ENCODE measurements at places on chromosomes 6 and 20.

DNA sequence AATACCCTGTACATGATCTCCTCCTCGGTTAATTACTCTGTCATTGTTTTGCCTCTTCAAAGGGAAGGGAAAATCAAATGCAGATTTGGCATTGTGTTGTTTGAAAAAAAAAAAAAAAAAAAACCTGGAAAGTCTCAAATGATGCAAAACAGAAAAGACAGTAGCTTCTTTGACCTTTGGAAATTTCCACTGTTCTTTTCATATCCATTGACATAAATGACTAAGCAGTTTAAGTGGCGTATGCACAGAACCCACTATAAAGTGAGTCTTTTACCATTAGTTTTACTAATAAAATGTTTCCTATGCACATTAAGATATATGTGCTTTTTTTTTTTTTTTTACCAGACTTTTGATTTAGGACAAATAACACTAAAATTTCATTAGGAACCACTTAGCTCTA lies 704.3 kb downstream of the TFAP2A start:
- no peak for DNase-seq

DNA sequence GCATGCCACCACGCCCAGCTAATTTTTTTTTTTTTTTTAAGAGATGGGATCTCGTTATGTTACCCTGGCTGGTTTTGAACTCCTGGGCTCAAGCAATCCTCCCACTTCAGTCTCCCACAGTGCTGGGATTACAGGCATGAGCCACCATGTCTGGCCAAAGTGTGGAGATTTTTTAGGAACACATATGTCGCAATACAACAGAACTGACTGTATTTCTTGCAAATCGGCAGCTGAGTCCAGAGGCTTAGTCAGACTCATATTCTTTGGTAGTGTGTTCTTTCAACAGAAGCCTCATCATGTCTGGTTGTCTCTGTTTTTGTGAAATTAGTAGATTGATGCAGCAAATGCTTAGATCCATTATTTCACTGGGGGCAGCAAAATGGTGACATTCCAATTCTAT lies 23.9 kb upstream of the CD164 start:
- no peak for DNase-seq

- peak; percentile 70 for DNase-seq
Measured at GRCh38 chr6:161393839-161394364, 120.0 kb upstream of the AGPAT4 start.

- DNase-seq = no peak
Measured at GRCh38 chr20:61991476-61991875, 74.2 kb downstream of the TAF4 start.

DNA sequence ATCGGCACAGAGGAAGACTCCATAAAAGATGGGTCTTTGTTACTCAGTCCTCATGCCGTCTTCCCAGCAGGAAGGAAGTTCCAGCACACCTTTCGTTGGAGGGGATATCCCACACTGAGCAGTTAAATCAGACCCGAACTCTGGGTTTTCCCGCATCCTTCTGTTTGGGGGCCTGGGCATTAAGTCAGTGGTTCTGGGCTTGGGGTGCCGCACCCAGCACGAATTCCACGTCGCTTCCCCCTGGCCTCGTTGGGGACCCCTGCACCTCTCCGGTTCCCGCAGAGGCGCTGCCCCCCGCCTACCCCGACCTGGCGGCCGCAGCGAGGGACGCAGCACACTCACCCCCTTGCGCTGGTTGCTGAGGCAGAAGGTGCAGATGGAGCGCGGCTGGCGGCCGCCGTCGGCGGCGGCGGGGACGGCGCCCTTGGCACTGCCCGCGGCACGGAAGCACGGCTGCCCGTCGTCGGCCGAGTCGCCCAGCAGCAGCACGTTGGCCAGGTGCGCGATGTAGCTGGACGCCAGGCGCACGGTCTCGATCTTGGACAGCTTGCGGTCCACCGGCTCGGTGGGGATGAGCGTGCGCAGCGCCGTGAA lies 641 bp downstream of the TCF15 start:
- no peak for DNase-seq

GRCh38 chr6:38262609-38263008 lies 377.1 kb downstream of the BTBD9 start:
- DNase-seq = no peak
